ENCODE measurements at places on chromosomes 7 and 10. TPM values are rescaled to one million over a fixed set of nuclear protein-coding genes. Genes with fewer than 3 reads are reported as not detected.

GRCh38 chr7:15559416-15559928 is 2.3 kb downstream of the AGMO start:
- DNase-seq, result no peak
- no peaks in the 10 kb centered on the region for H3K36me3 ChIP-seq
- H3K27ac ChIP-seq, result no peak overlapping the region
- no peaks in the 10 kb centered on the region for H3K4me1 ChIP-seq
- H3K27me3 ChIP-seq, result no peaks in the 10 kb centered on the region

- no peaks in the 10 kb centered on the region for H3K36me3 ChIP-seq
- no peaks in the 10 kb centered on the region for H3K4me1 ChIP-seq
- no peak overlapping the region for H3K27ac ChIP-seq
Measured at GRCh38 chr10:132299371-132300336, 8.1 kb downstream of the STK32C start.

The GRID2IP gene
- 0.41 TPM for total RNA-seq

The FXYD4 gene
- total RNA-seq, result not detected

The CCL24 gene
- total RNA-seq, result 4.1 TPM
